ENCODE measurements at places on chromosomes 16 and 17.

DNA sequence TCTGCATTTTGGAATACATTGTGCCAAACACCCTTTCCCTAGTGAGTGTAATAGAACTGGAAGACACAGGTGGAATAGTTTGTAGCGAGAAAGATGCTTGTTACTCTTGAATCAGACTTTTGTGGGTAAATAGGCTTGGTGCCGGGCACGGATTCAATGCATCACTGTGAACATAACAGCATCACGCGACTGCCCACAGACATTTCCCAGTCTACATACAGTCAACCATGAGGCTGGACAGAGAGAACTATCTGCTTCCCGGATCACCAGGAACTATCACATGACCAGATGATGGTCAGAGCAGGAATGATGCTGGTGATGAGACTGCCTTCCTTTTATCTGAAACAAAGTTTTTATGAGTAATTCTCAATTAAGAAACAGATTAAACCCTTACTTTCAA, 397 bp upstream of the KRTAP9-2 start:
- no peak for DNase-seq

GRCh38 chr16:87845213-87845612, 24.1 kb downstream of the SLC7A5 start:
- no peak for DNase-seq

DNA sequence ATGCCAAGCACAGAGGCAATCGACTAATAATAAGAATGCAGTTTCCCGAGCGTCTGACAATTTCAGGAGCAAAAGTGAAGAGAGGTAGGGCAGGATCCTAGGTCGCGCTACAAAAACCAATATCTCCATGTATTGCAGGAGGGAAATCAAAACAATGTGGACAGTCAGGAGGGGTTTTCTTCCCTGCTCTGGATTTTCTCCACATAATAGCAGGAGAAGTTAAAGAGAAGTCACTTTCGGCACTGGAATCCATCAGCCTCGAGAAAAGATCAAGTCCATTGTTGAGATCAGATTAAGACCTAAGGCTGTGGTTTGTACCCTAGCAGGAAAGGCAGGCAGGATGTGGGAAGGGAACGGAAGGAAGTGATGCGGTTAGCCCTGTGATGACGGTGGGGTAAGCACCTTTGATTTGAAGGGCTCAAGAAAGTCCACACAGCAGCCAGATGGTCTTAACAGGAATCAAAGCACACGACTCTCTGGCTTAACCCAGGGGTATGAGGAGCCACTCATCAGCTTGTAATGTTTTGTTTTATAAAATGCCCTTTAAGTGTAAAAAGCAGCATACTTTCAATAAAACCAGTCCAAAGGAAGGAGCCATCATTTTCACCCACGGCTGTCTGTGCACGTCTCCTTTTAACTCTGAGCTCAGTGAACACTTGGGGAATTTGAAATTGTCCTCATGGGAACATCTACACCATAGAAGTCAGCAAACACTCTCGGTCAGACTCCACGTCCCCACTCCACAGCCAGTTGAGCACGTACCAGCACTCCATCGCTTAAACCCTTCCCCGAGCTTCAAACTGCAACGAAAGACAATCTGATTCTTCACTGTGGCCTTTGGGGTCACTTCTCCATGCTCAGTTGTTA, 15.8 kb upstream of the AKTIP start:
- DNase-seq, result peak; percentile 95

DNA sequence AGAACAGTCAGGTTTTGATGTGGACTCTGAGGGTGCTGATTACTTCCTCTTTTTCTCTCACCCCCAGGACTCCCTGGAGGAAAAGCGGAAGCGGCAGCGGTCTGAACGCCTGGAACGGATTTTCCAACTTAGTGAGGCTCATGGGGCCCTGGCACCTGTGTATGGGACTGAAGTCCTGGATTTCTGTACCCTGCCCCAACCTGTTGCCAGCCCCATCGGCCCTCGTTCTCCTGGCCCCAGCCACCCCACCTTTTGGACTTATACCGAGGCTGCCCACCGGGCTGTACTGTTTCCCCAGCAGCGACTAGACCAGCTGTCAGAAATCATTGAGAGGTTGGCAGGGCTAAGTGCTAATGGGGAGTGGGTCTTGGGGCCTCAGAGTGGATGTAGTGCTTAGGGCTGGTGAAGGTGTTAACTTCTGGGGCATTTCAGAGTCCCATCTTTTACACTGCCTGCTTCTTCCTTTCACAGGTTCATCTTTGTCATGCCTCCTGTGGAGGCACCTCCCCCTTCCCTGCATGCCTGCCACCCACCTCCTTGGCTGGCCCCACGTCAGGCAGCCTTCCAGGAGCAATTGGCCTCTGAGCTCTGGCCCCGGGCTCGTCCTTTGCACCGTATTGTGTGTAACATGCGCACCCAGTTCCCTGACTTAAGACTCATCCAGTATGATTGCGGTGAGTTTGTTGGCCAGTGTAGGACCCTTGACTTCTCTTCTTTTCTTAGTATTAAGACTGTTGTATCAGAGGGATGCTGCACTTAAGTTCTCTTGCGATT, 19.1 kb upstream of the PHKG2 start:
- no peak for DNase-seq

GRCh38 chr17:80936218-80936617, 55.4 kb upstream of the CHMP6 start:
- DNase-seq, result no peak

DNA sequence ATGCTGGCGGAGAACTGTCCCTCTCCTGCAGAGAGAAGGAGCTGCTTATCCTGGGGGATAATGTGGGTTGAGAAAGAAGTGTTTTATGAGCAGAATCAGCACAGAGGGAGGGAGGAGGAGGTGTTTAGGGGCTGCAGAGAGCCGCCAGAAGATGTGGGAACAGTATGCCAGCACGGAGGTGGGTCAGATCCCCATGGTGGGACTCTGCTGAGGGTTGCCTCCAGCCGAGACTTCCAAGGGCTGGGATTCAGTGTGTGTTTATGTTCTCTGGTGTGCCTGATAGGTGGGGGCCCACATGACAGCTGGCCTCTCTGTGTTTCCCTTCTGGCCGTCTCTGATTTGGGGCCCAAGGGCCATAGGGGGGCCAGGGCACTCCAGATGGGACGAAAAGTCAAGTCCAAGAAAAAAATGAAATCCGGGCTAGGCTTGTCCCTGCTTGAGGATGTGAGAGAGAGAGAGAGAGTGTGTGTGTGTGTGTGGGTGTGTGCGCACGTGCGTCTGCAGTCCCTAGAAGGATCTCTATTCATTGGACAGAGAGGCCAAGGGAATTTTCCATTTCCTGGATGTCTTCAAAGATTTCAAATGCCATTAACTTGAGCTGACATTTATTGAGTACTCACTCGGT, 21.6 kb downstream of the PRKCB start:
- DNase-seq, result no peak

DNA sequence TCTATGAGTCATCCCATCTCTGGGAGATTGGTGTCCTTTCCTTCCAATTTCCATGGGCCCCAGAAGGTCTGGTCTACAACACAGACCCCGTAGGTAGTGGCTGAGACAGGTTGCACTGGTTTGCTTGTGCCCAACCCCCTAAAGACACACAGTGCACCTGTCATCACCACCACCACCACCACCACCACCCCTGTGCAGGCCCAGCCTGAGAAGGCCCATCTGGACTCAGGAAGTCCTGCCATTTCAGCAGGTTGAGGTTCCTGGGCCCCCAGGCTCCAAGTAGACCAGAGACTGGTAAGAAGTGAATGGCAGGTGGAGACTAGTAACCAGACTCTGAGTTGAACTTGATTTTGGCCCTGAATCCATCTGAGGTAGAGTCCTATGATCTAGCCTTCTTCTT, 25.9 kb upstream of the PHB1 start:
- no peak for DNase-seq

DNA sequence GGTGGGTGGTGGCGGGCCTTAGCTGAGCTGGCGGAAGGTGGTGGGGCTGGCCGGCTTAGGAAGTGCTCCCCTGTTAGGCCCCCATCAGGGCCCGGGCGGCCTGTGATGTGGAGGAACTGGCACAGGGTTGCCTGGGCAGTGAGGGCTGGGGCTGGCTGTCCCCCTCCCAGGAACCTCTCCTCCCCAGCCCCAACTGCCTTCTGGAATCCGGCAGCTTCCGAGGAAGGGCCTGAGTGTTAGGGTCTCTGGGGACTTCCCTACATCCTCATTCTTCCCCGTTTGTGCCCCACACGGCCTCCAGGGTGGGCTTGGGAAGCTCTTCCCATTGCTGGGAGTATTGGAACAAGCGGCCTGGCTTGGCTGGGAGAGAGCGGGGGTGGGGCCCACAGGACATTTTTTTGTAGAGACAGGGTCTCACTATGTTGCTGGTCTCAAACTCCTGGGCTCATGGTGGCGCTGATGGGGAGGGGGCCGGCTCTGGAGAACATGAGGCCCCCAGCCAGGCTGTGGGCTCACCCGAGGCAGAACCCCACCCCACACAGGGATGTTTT, 89.9 kb upstream of the CIBAR2 start:
- DNase-seq, result no peak

GRCh38 chr17:34974794-34975785, 5.2 kb upstream of the LIG3 start:
- no peak for DNase-seq

DNA sequence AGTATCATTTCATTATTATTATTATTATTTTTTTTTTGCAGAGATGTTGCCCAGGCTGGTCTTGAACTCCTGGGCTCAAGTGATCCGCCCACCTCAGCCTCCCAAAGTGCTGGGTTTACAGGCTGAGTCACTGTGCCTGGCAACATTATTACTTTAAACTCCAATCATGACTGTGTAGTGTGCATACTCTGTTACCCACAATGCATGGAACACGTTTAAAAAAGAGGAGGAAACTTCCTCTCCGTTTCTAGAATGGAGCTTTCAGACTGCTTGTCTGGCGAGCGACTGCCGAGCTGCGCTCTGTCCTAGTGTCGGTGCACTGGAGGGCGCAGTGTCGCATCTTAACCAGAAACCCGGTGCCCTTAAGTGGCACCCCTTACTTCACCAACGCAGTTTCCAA, 22.1 kb upstream of the FASN start:
- DNase-seq, result peak; percentile 31

DNA sequence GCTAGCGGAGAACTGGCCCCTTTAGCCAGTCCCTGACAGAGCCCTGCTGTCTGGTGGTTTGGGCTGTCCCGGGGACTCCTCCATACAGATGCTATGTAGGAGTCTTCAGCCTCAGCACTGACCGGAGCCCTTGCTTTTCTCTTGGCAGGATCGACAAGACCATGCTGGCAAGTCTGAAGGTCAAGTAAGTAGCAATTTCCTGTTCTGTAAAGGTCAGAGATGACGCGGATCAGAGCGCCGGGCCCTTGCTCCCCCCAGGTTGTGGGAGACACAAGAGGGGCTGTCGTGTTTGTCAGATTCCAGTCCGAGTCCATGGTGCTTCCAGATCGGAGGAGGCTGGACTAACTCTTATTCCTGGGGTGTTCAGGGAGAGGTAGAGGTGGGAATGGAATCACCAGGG, 4.1 kb downstream of the RAP1GAP2 start:
- DNase-seq, result no peak
